B cell (primary cell): ENCODE measurements at places on chromosomes 2 and 18. TPM values are rescaled to one million over a fixed set of nuclear protein-coding genes. Genes with fewer than 3 reads are reported as not detected.

Gene PDE1A
- total RNA-seq, result not detected in 2 replicates

Gene MYOM1
- 12.8 and 16.1 TPM in 2 replicates for total RNA-seq

Gene CD226
- total RNA-seq, result 2.5 and 2.6 TPM in 2 replicates

Gene ABCG8
- not detected in 2 replicates for total RNA-seq

Gene ACMSD
- not detected in 2 replicates for total RNA-seq

Gene SLC14A1
- total RNA-seq, result 5.8 and 6.1 TPM in 2 replicates

Gene RNU2-63P
- total RNA-seq, result 8.9 and 9.3 TPM in 2 replicates

Gene FMNL2
- total RNA-seq, result 8.4 and 8.8 TPM in 2 replicates

Gene INHBB
- total RNA-seq, result not detected in 2 replicates

Gene NAB1
- 24.9 and 31.9 TPM in 2 replicates for total RNA-seq

Gene TTLL4
- 30.6 and 33.8 TPM in 2 replicates for total RNA-seq

Gene GYPC
- total RNA-seq, result 40.6 and 48.8 TPM in 2 replicates

Gene STEAP3
- 1.1 TPM in 2 replicates for total RNA-seq

Gene COL3A1
- total RNA-seq, result not detected in 2 replicates

Gene SLC40A1
- 0.39 and 0.44 TPM in 2 replicates for total RNA-seq

Gene EHD3
- 60.4 and 60.5 TPM in 2 replicates for total RNA-seq

Gene ZNF514
- total RNA-seq, result 37.0 and 38.7 TPM in 2 replicates

Gene SKOR2
- not detected in 2 replicates for total RNA-seq

Gene NPPC
- 0.70 and 0.71 TPM in 2 replicates for total RNA-seq

Gene KANSL3
- total RNA-seq, result 55.4 and 56.9 TPM in 2 replicates

Gene SAP130
- 35.2 and 40.1 TPM in 2 replicates for total RNA-seq

Gene THAP4
- 26.5 and 29.9 TPM in 2 replicates for total RNA-seq

Gene LONRF2
- total RNA-seq, result 0.29 and 0.32 TPM in 2 replicates

Gene NEU4
- total RNA-seq, result 0.29 TPM in 1 of 2 replicates, not detected in the other

Gene POTEI
- total RNA-seq, result not detected in 2 replicates

Gene MEIS1
- total RNA-seq, result not detected in 2 replicates

Gene C1QL2
- not detected in 2 replicates for total RNA-seq

Gene PGAP1
- total RNA-seq, result 21.8 and 22.9 TPM in 2 replicates

Gene CEP76
- total RNA-seq, result 10.0 and 12.6 TPM in 2 replicates

Gene CDH19
- total RNA-seq, result not detected in 2 replicates
